ENCODE measurements at places on chromosomes 12 and 14.

DNA sequence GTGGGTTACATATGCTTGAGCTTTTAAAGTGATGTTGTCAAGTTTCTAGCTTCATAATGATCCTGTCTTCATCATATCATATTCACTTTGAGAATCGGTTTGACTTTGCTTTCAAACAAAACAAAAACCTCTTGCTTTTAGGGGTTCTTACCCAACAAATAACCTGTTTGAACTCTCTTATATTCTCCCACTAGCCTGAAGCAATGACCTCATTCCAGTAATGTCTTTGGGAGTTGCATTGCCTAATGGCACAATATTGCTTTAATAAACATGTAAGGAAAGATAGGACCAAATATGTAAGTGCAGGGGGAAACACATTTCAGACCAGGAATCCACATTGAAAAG lies 27.7 kb downstream of the WBP11 start:
- no peak for DNase-seq

DNA sequence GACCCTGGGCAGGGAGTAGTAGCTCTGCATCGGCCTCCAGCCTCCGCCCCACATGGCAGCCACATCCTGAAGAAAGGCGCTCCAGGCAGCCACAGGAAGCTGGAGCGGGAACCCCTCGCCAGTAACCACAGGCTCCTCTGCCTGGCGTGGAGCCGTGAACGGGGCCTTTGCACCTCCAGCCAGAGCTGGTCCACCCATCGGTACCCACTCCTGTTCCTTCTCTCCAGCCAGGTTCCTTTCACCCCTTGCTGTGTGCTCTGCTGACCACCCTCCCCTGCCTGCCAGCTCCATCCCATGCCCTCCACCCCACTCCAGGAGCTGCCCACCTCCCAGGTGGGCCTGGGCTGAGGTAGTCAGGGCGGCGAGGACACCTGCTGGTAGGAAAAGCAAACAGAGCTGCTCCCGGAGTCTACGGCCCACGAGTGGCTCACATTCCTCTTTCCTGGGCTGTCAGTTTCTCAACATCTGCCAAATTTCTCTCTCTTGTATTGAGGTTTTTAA lies 2.7 kb downstream of the TGFB3 start:
- DNase-seq, result no peak

DNA sequence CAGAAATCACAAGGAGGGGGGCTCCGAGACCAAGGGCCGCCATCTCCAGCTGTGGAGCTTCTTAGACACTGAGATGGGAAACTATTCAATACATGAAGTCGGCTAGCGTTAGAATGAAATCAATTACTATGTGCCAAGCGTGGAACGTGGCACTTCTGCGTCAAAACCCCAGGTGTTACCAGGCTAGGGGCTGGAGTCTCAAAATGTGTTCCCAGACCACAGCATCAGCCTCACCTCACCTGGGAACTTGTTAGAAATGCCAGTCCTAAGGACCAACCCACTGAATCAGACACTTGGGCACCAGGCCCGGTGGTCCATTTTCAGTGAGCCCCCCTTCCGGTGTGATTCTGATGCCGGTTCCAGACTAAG lies 5.0 kb upstream of the SETD1B start:
- no peak for DNase-seq

DNA sequence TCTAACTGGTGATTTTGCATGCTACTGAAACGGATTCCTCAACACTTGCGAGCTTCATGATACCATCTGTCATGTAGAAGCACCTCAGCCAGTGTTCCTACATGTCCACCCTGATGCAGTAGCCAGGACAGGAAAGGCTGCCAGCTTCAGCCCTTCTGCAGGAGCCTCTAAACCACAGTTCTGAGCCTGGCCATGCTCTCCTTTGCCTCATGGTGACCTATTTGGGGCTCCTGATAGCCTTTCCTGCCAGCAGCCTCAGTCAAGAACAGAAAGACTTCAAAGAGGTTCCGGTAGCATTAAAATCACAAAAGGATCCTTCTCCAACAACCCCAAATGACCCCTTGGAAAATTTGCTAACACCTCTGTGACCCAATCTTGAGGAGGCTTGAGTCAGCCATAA lies 96.0 kb downstream of the CNTN1 start:
- no peak for DNase-seq

DNA sequence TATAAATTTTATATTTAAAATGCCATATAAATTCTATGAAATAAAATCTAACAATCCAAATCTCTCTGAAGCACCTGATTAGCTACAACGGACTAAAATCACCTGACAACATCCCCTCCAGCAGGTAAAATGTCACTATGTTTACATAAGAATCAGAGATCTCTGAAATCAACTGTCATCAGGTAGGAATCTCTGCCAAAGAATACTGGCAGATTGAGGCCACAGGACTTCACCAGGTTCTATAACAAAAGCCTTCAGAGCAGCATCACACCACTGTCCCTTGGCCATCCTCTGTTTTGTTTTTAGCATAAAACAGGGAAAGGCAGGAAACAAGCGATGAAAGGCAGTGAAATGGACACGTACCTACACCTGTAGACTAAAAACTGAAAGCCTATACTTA lies 22.1 kb downstream of the FGD6 start:
- no peak for DNase-seq

DNA sequence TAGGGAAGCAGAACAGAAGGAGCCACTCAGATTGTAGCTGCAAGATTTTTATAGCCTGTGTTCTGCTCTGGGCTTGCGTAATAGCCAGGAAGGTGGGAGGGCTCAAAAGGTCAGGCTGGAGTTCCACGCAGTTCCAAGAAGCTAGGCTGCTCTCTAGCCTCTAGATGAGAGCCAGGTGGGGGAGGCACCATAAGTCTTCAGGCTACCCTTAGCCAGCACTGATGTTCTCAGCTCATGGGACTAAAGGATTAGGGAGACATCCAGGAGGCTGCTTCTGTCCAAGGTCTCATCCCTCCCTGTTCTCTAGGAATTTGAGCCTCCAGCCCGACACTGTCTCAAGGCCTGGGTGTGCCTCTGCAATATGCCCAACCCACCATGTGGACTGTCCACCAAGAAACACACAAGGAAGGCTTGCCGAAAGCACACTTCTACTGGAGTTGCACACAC lies 1.7 kb downstream of the LMBR1L start:
- DNase-seq, result no peak

- DNase-seq, result no peak
Measured at GRCh38 chr12:53713516-53713915, 13.7 kb downstream of the CALCOCO1 start.

DNA sequence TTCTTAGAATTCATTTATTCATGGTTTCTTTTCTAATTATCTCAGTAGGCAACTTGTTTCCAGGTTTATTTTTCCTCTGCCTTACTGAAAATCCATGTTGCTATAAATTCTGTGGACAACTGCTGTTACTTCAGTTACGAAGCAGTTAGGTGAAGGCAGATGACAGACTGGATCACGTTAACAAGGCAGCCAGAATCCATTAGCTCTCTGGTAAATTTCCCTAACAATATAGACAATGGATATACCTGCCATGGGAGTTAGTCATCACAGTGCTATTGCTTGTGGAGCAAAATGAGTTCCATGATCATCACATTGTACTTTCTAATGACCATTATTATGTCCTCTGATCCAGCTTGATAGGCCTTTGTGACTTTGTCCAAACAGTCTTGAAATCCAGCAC lies 291.5 kb downstream of the NELL2 start:
- no peak for DNase-seq

DNA sequence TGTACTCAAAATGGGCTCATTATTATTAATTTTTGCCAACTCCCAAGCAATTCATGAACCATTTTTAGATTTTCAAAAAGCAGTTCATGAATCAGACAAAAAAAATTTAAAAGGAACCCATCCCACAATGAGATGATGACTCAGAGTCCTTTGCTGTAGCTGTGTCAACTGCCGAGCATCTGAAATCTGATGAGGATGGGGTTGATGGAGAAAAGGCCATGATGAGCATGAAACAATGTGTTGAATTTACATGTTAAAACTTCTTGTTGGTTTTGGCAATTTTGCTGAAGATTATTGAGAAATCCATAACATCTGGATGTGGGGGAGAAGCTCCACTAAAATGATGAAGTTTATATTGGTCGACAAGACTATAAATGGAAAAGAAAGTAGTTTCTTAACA lies 378.0 kb downstream of the FOXG1 start:
- no peak for DNase-seq

DNA sequence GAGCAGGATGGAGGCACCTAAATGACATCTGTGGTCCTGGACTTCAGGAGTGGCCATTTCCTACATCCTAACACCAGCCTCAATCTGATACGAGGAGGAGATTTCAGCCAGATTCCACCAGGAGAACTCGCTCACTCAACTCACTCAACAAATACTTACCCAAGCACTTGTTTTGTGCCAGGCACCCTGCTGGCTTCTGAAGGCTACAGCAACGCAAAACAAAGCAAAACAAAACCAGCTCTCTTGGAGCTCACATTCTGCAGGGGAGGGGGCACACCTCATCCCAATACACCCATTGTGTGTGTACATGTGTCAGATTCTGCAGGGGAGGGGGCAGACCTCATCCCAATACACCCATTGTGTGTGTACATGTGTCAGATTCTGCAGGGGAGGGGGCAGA lies 144.8 kb downstream of the PIWIL1 start:
- DNase-seq, result no peak

DNA sequence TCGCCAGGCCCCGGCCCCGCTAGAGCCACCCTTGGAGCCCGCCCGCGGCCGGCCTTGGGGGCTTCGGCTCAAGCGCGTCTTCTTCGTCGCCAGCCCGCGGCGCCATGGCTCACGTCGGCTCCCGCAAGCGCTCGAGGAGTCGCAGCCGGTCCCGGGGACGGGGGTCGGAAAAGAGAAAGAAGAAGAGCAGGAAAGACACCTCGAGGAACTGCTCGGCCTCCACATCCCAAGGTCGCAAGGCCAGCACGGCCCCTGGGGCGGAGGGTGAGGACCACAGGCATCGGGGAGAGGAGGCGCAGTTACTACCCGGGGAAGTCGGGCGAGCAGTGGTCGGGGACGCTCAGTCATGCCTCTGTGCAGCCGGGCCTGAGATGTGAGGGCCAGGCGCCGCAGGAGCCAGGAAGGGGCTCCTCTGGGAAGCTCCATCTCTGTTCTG lies 573 bp downstream of the ARL6IP4 start:
- no peak for DNase-seq

GRCh38 chr12:14403711-14404196 lies 38.3 kb downstream of the ATF7IP start:
- peak; percentile 79 for DNase-seq
